ENCODE measurements at places on chromosomes 5 and 9.

DNA sequence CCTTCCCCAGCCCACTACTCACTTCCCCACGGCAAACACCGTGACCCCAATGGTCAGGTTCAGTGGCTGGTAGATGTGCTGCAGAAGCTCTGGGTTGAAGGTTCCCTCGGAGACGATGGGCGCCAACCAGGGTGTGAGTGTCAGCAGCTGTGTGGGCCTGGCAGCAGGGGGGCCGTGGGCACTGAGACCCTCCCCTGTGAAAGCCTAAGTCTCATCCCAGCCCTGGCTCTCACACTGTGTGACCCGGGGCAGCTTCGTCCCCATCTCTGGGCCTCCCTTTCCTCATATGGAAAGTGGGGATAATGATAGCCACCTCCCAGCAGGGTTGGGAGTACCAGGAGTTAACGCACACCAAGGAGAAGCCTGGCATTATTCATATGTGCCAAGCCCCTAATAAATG, 8.6 kb downstream of the GBGT1 start:
- DNase-seq: no peak

DNA sequence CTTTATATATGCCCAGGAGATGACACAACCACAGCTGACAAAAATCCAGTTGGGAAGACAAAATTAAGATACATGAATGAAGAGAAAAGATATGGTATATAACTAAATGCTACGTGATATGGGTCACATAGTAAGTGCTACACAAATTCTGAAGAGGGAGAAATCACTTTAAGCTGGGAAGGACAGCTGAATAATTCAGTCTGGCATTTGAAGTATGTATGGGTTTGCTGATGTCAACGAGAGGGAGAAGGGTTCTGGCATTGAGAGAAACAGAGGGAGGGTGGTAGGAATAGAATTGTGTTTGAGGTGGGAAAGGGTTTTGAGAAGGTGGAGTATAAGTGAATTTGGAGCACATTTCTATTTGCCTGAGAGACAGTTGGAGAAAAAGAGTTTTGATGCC, 6.7 kb upstream of the SLIT3 start:
- DNase-seq: no peak

- no peak for DNase-seq
Observed at GRCh38 chr9:76023715-76024195, 133.3 kb downstream of the PCSK5 start.

- DNase-seq: no peak
Observed at GRCh38 chr5:23072179-23072578, 219.0 kb upstream of the CDH12 start.

DNA sequence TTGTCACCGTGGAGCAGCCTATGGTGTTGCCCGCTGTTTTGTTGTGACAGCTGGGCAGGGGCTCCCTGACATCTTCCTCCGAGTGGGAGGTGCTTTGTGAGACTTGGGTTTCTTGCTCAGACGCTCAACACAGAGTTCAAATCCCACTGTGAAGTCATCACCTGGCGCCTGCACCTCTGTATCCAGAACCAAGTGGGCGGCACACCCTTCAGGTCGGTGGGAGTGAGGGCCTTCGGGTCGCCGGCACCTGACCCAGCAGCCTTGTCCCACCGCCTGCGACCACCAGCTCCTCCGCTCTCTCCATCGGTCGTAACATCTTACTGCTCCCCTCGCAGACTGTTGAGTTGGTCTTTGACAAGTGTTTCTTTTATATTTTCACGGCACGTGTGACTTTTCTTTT, 37.6 kb upstream of the EXOC3 start:
- DNase-seq: no peak

DNA sequence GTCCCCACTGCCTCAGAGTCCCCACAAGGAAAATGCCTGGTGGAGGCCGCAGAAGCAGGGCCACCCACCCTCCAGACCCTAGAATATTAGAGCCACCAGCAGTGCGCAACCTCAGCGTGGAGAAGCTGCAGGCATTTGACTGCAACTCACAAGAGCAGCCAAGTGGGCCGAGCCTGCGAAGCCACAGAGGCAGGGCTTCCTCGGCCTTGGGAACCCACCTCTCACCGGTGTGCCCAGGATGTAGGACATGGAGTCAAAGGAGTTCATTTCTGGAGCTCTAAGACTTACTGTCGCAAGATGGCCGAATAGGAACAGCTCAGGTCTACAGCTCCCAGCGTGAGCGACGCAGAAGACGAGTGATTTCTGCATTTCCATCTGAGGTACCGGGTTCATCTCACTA, 397.9 kb upstream of the PIK3R1 start:
- DNase-seq: no peak

DNA sequence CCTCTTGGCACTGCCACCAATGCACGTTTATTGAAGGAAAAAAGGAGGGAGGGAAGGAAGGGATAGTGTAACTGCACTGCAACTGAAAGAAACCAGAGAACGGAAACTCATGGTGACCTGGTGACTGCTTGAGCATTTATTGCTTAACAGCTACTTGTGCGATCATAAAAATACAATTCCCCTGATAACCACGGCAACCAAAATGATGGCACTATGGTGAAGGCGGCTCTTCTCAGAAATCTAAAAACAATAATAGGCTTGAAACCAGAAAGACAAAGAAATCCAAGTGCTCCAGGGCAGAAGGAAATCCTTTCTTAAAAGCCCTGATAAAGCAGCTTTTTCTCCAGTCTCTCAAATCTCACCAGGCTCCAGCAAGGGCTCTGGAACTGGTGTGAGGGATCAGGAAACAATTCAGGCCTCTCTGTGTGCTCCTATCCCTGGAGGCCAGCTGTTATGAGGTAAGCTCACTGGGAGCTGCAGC, 1.9 kb downstream of the FBXO10 start:
- no peak for DNase-seq

DNA sequence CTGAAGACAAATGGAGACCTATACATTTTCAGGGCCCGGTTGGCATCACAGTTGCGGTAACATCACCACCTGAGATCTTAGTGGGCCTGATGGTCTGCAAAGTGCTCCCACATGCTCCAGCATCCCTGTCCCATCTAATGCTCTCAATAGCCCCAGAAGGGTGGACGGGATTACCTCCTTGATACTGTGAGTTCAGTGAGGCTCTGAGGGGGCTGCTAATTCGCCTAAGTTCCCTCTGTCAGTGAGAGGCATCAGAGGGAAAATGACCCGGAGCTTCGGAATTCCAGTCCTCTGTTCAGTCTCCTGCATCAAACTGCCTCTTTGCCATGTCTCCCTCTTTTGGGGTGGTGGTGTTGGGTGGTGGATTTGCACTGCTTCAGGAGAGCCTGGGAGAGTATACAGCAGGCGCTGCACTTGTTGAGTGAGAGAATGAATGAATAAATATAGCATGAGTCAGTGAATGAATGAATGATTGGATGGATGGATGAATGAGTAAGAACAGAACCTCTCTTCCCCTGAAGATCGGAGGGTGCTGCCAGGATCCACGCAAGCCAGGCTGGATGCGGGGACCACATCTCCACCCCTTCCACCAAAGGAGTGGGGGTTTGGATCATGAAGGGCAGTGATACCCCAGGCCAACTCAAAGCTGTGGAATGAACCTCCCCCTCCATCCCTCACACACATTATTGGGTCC, 141.0 kb downstream of the GABBR2 start:
- DNase-seq: no peak

- no peak for DNase-seq
Observed at GRCh38 chr9:127163409-127163808, 41.0 kb upstream of the ANGPTL2 start.

GRCh38 chr9:108759835-108760234, 96.0 kb downstream of the ACTL7B start:
- peak; percentile 45 for DNase-seq

- no peak for DNase-seq
Observed at GRCh38 chr5:172410160-172410559, 44.2 kb downstream of the SH3PXD2B start.

GRCh38 chr5:129917224-129917623, 13.0 kb downstream of the CHSY3 start:
- DNase-seq: no peak

DNA sequence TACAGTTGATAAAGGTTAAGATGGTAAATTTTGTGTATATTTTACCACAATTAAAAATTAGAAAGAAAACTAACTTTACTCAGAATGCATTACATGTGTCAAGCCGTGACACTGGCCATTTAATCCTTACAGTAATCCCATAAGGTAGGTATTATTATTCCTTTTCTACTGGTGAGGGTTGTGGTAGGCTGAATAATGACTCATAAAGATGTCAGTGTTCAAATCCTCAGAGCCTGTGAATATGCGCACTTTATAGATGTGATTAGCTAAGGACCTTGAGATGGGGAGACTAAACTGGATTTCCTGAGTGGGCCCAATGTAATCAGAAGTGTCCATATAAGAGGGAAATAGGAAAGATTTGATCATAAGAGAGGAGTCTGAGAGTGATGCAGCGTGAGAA, 288.1 kb downstream of the TMEM167A start:
- DNase-seq: no peak

DNA sequence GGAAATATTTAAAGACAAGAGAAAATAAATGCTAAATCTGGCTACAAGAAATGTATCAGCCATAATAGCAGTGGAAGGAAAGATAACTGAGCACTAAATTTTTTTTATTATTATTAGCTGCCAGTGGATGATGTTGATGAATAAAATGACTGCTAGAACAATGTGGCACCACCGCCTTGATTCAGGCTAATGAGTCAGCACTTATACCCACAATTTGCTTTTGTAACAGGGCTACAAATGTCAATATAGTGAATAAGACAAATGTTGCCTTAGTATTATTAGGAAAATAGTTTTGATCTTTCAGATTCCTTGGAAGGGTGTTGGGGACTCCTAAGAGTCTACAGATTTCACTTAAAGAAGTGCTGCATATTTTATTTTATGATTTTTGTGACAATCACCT, 555.2 kb upstream of the GRAMD2B start:
- DNase-seq: no peak

DNA sequence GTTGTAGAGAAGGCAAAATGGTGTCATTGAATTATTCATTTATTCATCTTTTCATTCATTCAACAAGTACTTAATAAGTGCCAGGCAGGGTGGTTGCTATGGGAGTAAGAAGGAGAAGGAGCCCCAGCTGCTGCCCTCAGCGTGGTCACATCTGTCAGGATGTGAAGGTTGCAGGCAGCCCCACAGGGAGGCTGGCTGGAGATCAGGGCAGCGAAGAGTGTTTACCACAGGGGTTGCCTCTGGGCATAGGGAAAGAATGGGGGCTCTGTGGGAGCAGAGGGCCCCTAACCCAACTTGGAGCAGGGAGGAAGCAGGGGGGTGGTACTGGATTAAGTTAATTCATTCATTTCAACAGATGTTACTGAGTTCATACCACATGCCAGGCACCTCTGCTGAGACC, 6.0 kb downstream of the PCDH12 start:
- no peak for DNase-seq

- no peak for DNase-seq
Observed at GRCh38 chr9:127931092-127931881, 710 bp upstream of the PIP5KL1 start.

DNA sequence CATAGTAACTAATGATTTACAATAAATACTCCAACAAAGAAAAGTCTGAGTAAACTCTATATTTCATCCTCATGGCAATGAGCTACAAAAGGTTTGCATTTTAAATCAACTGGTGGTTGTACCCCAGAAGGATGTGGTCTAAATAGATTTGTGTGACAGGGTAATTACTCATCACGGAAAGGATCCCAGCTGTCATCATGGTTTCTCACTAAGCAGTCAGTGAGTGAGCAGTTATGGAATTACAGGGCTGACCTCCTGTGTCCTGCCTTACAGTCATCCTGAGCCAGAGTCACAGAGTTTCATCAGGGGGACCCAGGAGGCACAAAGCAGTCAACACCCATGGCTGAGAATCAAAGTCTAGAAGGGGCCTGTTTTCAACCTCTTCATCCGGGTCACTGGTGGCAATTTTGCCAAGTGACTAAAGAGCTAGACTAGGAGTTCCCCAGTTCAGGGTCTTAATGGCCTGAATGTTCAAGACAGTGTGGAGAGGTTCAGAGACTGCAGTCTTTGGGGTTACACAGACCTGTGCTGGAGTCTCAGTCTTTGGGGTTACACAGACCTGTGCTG, 210.7 kb upstream of the SLC24A2 start:
- DNase-seq: no peak

- DNase-seq: no peak
Observed at GRCh38 chr5:123134653-123135181, 45.7 kb downstream of the PRDM6 start.

DNA sequence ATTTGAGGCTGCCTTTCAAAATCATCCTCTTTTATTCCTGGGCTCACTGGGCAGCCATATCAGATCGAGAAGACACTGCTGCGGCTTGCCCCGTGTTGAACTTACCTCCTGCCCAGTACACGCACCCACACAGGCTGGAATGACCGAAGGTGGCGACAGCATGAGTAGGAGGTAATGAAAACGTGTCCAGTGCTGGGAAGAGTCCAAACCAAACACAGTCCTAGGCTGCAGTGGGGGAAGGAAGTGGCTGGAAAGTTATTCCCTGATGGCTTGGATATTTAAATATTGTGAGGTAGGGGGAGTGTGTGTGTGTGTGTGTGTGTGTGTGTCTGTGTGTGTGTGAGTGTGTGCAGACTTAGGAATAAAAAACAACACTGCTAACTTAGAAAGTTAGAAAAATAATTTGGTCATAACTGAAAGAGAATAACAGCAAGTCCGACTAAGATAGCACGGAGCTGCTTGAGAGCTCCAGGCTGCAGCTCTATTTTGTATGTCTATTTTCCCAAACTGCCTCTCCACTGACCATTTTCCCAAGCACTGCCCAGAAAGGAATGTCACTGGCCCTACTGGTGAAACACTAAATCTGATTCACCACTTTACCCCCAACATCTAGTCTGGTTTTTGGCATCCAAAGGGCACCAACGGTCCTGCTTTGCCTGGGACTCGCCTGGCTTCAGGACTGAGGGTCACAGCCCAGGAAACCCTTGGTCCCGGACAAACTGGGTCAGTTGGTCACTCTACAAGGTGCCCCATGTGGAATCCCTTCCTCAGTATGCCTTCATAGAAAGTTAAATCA, 41.2 kb downstream of the ANKH start:
- no peak for DNase-seq

- no peak for DNase-seq
Observed at GRCh38 chr5:54049144-54049543, 261.2 kb downstream of the ARL15 start.

GRCh38 chr5:83848941-83849340, 128.3 kb upstream of the HAPLN1 start:
- DNase-seq: no peak

GRCh38 chr9:130805510-130806326, 29.3 kb upstream of the ABL1 start:
- DNase-seq: no peak

DNA sequence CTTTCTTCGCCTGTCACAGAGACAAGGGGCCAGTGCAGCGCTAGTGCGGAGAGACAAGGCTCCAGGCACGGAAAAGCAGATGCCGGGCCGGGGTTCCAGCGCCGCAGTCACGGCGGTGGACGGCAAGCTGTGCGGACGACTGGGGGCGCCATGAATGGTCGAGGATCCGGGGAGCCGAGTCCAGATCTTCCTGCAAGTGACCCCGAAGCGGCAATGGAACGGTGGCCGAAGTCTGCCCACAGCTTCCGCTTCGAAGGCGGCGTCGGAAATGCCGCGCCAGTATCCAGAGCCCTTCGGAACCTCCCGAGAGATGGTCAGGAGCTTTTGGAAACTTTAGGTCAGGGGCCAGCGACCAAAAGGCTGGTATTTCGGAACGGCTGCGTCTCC, 601 bp upstream of the FAF2 start:
- DNase-seq: peak; percentile 30

All from COR-L47 (cell line).